DMS53 (cell line): ENCODE measurements at places on chromosomes 11 and 22.

DNA sequence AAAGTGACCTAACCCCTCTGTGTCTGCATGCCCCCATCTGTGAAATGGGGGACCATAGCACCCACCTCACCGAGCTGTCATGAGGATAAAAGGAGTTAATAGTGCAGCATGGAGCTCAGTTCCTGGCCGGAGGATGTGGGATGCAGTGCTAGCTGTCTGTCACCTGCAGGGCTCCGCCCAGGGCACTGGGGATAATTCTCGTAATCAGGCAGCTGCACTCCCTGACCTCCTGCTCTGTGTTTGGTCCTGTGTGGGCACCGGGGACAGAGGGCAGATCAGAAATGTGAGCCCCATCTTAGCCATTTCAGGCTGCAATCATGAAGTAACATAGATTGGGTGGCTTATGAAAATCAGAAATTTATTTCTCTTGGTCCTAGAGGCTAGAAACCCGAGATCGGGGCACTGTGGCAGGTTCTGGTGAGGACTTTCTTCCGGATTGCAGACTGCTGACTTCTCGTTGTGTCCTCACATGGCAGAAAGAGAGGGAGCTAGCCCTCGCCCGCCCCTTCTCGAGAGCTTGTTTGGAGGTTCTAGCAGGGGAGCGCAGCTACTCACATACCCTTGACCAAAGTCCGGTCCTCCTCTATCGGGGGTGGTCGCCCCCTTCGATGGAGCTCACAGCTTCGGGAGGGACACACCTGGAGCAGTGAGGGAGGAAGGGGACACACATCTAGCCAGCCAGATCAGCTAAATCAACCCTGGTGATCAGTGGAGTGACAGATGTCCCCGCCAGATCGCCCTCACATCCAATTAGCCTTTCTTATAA is 3.2 kb downstream of the KCTD17 start:
- no peak for DNase-seq

DNA sequence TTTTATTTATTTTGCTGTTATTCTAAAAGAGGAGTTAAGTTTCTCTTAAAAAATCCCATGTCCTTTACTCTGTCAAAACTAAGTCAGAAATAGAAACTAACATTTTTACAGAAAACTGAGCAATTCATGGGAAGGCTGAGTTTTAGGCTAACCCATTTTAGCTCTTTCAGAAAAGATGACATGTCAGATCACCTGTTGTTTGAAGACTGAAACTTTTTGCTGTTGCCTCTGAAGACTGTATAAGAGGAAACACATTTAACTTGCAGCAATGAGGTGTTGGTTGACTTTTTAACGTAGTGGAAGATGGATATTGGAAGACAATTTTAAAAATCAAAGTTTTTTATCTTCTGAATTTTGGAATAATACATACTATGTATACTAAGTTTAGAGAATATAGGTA is 115.4 kb downstream of the METTL15 start:
- no peak for DNase-seq

DNA sequence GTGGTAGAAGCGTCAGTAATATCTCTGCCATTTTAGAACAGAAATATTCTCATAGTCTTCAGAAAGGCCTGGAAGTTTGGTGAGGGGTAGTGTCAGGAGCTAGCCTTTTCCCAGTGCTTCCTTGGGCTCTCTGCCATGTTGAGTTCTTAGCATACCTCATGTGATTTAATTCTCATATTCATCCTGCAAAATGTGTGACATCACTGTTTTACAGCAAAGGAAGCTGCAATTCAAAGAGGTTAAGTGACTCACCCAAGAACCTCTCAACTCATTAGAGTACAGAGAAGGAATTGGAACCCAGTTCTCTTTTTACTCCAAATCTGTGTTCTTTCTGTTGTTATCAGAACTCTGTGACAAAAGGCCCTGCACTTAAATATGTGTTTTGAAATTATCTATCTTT is 72.1 kb downstream of the RNF169 start:
- no peak for DNase-seq

- no peak for DNase-seq
Observed at GRCh38 chr11:133827556-133827955, 17.8 kb downstream of the SPATA19 start.

- no peak for DNase-seq
Observed at GRCh38 chr11:113570906-113571305, 95.7 kb upstream of the DRD2 start.

GRCh38 chr11:12066056-12066798 is 44.2 kb upstream of the MICAL2 start:
- peak; percentile 54 for DNase-seq

- DNase-seq, result no peak
Observed at GRCh38 chr11:126257764-126258163, 10.9 kb downstream of the SRPRA start.

DNA sequence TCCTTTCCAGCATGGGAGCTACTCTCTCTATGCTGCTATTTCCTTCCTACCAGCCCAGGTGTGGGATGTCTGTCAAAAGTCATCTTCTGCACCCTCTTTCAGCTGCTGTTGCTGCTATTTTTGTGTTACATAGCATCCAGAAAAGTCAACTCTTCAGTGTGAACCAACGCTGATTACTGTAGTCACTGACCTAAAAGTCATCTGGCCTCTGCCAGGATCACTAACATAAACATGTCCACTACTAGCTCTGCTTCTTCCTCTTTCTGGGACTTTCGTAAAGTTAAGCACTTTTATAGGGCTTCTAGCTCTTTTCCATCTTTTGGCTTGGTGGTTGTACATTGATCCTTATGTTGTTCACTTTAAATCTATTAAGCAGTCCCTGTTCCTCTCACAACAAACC is 90.2 kb upstream of the CARD18 start:
- no peak for DNase-seq

GRCh38 chr11:94537031-94537600 is 6.6 kb upstream of the FUT4 start:
- peak; percentile 66 for DNase-seq

GRCh38 chr22:50735739-50736030 is 2.3 kb upstream of the ACR start:
- no peak for DNase-seq

- DNase-seq, result peak; percentile 83
Observed at GRCh38 chr11:534396-535209, 773 bp downstream of the HRAS start.

GRCh38 chr11:134158023-134158422 is 65.7 kb downstream of the NCAPD3 start:
- DNase-seq, result no peak

GRCh38 chr11:1881442-1882264 is 10.0 kb downstream of the PRR33 start:
- DNase-seq, result peak; percentile 26

DNA sequence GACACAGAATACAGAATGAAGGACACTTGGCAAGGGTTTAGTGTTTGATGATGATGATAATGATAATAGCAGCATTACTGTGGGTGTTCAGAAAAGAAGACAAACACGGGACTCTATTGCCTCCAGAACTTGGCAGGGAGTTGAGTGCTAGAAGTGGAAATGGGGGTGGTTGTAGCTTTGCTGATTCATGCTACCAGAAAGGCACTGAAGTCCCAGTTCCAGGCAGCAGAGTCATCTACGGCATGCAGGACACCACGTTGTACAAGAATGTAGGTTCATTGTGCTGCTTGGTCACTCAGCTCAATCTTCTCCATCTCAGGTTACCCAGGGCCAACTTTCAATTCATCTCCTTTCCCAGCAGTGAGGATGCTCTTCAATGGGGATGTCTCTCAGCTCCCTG is 115.7 kb downstream of the NTM start:
- no peak for DNase-seq

- no peak for DNase-seq
Observed at GRCh38 chr11:96338910-96339705, 3.9 kb downstream of the MAML2 start.

- DNase-seq, result no peak
Observed at GRCh38 chr22:46393873-46394272, 58.4 kb downstream of the TRMU start.

DNA sequence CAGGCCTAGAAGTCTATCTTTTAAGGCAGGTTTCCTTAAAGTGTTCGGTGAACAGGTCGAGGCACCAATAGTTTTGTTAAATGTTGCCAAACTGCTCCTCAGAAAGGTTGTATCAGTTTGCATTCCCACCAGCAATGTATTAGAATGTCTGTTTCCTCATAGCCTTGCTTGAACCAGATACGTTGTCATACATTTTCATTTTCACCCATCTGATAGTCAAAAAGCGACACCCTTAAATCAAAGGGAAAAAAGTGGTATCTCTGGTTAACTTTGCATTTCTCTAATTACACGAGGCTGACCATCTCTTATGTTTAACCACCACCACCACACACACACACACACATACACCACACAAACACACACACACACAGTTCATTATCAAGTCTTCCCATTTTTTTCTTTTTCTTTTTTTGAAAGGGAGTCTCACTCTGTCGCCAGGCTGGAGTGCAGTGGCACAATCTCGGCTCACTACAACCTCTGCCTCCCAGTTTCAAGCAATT is 16.3 kb downstream of the PRR14L start:
- no peak for DNase-seq

GRCh38 chr11:107704451-107704850 is 7.4 kb downstream of the SLN start:
- no peak for DNase-seq

DNA sequence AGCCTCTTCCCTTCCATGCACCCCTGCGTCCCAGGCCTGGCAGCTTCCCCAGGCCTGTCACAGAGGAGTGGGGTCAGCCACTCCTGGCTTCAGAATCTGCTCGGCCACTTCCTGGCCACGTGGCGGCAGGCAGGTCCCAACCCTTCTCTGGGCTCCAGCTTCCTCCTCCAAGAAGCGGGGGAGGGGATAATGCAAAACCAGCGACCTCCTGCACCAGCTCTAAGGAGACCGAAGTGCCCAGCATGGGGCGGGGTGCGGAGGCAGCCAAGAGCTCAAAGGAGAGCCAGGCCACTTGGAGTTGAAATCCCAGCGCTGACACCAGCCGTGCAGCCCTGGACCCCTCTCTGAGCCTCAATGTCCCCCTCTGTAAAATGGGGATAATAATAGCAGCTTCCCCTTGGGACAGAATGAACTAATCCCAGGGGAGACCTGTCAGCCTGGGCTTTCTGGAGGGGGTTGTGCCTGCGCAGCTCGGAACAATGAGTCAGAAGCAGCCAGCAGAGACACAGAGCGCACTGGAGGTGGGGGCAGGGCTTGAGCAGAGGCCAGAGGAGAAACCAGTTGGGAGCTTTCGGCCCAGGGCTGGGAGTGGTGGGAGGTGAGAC is 22.8 kb upstream of the PICK1 start:
- peak; percentile 48 for DNase-seq

DNA sequence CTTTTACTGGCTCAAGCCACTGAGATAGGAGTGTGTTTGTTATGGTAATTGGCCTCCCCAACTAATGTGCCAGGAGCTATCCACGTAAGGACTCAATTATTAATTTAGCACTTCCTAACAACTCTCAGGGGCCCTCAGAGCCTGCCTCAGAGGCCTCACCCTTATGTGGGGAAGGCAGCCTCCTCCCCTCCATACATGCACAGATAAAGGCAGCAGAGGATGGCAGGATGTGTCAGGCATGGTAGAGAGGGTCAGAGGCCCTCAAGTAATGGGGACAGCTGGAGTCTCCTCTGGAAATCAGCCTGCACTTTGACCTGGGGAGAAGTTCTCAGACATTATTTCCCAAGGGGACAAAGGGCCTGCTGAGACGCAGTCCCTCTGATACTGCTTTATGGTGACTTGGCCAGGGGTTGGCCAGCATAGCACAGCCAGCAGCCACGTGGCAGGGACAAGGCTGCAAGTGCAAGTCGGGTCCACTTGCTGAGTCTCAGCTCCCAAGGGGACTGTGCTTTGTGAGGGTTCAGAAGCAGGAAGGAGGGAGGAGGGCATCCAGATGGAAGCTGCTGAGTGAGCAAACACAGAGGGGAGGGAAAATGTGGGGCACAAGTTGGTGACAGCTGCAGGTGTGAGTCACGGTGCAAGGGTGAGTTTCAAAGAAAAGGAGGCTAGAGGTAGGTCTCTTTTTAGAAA is 17.0 kb downstream of the MOGAT2 start:
- peak; percentile 88 for DNase-seq

DNA sequence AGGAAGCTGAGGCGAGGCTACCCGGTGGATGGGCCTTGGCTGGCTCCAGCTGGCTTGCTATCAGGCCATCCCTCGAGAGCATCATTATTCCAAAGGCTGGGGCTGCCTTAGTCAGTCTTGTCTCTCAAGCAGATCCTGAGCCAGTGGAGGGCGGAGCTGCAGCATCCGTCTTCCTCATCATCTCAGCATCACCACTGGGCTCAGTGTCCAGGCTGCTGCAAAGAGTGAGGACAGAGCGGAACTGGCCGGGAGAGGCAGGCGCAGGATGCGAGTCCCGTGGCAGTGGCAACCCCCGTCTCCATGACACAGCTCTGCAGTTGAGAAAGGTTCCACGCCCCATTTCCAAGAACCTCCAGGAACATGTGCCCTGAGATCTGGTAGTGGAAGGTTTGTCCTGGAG is 4.4 kb downstream of the TP53I11 start:
- DNase-seq, result no peak

- peak; percentile 41 for DNase-seq
Observed at GRCh38 chr11:45512471-45513148, 152.8 kb downstream of the CHST1 start.
